ENCODE measurements at places on chromosomes 3 and 15.
A peak's percentile ranks its signal among the peaks of the same experiment; 100 is the strongest.

DNA sequence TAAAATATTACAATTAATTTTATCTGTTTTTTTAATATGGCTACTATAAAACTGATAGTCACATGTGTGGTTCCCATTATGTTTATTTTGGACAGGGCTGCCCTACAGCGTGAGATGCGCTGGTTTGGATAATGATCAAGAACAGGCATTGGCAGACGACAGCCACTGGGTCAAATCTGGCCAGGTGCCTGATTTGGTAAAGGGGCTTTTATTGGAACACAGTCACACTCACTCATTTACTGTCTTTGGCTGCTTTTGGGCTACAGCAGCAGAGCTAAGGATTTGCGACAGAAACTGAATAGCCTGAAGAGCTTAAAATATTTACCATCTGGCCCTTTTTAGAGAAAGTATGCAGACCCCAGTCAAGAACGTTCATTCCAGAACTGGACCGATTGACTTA is 724.2 kb upstream of the CFAP20DC start:
- DNase-seq, result no peak

DNA sequence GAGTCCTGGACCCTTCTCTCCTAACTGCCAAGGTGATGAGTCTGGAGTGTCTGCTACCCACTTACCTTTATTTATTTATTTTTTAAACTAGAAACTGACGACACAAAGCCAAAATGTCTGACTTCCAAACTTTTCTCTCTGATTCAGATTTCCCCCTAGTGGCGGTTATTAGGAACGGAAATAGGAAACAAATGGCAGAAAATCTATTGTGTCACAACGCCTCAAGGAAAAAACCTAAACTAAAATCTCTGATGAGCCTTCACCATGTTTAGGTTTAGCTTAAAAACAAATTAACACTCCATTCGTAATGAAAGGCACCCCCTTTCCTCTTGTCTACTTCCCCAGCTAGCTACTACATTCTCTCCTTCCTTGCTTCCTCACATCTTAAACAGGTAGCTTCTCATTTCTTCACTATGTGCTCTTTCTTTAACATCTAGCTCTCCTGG is 94.0 kb upstream of the MEX3B start:
- peak; percentile 23 for DNase-seq

- DNase-seq, result no peak
Observed at GRCh38 chr3:112904786-112905185, 58.1 kb upstream of the CD200R1L start.

DNA sequence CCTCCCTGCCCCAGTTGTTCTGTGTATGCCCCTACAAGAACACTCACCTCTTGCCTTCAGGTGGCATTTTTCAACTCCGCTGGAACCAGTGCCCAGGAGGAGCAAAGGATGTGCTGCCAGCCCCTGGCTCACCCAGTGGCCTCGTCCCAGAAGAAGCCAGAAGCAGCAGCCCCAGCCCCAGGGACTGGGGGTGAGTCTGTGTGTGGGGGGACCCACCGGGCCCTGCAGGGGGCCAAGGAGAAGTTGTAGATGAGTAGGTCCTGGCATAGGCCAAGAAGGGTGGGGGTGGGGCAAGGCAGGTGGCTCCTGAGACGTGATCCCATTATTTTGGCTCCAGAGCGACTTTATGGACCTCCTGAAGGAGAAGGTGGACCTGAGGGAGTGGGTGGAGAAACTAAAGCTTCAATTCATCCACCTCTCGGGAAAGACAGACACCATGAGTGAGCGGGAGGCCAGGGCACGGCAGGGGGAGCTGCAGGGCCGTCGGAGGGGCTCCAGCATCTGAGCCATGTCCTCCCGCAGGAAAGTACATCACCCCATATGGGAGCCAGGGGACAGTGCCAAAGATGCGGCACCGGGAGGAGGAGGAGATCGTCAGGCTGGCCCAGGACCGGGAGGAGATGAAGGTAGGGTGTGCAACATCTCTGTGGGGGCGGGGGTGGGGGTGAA is 29.3 kb downstream of the NGRN start:
- DNase-seq, result no peak

Data from NCI-H2081 treated with DMSO at 0.1 percent for 48 hours (cell line).